Activated naive CD4-positive, alpha-beta T cell (primary cell): ENCODE measurements at places on chromosomes 3 and 15.

DNA sequence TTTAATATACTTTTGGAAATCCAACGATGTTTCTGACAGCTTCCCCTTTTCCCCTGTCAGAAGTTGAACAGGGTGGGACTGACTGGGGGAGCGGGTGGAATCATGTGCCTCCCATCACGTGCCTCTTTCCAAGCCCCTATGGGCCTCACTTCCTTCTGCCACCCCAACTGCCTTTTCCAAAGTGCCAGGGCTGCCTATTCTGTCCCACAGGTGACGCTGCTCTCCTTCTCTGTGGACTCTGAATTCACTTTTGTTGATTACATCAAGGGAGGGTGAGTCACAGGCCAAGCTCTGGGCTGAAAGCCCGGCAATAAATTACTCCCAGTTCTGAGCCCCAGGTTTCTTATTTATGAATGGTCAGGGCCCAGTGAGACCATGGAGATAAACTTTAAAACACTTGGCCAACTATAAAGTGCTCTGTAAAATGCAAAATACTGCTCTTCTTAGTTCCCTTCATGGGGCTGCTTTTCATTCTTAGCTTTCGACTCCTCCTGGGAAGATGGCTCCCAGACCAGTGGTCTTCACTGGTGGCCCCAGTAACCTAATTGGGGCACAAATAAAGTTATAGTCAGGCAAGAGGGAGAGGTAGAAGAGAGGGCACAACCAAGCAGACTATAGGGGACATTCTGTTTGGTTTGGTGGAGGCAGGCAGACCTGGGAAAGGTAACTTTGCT lies 12.3 kb downstream of the CPNE9 start:
- no peak for DNase-seq

DNA sequence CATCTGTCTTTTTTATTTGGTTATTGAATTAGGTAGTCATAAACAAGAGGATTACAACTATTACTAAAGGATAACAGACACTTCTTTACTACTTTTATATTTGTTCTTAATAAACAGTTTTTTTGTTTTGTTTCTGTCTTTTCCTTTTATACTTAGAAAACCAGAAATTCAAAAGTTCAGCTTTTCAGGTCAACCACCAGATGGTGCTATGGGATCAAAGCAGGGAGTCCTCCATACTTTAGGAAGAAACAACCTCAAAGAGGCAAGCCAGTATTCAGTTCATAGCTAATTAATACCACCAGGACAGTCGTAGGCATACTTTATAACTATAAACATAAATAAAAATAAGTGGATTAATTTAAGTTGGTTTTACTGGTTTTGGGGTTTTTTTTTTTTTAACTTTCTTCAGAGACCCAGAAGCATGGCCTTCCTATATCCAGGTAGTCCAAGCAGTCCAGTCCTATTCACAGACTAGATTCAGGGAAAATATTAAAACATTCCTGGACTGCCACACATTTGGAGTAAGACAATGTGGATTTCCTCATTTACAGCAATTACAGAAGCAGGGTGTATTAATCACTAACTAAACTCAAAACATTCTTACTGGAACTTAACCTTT lies 16.0 kb upstream of the EID1 start:
- DNase-seq: no peak

- DNase-seq: no peak
Measured at GRCh38 chr3:107124885-107125284, 252.4 kb upstream of the CCDC54 start.

GRCh38 chr3:139746481-139746880 lies 68.7 kb upstream of the NMNAT3 start:
- no peak for DNase-seq

DNA sequence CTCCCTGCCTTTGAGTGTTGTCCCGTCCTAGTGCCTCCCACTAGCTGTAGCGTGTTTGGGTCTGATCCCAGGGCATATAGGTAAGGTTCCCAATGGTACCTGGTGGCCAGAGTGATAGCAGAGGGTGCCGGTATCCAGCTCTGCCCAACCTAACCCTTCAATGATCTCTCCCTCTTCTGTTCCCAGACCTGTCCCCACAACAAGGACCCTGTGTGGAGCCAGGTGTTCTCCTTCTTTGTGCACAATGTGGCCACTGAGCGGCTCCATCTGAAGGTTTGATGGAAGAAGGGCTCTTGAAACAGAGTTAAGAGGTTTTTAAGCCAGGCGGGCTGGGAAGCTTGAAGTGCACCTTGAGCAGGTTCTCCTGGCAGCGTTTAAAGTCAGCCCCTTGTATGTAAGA lies 35.5 kb downstream of the ESYT3 start:
- no peak for DNase-seq

DNA sequence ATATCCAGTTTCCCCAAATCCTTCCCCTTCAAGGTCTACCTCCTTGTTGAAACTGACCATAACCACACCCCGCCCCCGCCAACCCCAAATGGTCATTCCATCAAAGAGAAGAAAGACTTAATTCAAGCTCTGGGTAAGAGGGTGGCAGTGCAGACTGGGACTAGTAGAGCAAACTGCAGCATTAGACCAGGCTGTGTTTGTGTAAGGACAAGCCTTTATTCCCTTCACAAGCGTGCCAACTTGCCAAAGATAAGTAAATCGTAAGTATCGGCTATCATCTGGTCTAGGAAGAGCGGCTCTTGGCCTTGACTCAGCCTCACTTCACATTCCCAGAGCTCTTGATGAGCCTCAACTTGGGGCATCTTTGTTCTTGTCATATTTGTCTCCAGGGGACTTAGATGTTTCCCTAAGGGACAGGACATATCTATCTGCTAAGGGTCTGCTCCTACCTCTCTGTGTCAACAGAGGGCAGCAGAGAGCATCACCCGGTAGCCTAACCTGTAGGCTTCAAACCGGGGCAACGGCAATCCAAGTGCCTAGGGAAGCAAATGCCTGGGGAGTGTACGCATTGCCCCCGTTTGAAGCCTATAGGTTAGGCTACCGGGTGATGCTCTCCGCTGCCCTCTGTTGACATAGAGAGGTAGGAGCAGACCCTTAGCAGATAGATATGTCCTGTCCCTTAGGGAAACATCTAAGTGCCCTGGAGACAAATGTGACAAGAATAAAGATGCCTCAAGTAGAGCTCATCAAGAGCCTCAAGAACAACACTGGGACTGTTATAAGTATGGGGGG lies 8.9 kb upstream of the MAP3K13 start:
- DNase-seq: peak; percentile 8

DNA sequence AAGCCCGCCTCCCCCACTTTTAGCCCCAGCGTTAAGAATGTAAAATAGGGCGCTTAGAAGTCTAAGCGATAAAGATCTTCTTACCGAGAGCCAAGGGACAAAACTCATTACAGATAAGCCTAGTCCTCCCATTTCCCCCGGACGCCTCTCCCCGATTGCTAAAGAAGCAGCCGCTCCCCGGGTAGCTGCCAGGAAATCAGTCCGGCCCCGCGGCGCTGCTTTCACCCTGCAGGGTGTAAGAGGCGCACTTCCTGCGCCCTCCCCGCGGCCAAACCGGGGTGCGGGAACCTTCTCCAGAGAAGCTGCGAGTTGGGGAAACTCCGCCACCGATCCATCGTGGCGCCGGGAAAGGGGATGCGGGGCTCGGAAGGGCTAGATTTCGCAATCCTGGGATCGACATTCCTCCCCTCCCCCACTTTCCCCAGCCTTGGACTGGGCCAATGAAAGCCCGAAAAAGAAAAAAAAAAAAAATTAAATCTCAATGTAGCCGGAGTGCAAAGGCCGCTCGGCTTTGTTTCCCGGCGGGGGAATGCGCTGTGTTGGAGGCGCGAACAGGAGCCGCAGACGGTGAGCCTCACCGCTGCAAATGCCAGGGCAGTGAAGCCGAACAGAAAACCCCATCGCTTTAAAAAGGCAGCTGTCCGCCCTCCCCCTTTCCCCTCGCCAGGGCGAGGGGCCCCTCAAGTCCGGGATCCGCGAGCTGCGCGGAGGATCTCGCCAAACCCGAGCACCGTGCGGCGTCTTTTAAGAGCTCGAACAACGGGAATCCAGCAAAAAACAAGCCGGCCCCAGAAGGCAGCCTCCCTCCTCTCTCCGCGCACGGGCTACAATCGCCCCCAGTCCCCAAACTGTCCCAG lies 626 bp upstream of the PTPRG start:
- DNase-seq: no peak
